Purkinje cell (primary cell): ENCODE measurements at places on chromosomes 1 and 21. TPM values are rescaled to one million over a fixed set of nuclear protein-coding genes. Genes with fewer than 3 reads are reported as not detected.

RCOR3 gene
- polyA plus RNA-seq, result 15.6 and 18.5 TPM in 2 replicates

THEM5 gene
- 0.42 TPM in 1 of 2 replicates, not detected in the other for polyA plus RNA-seq

TAS1R1 gene
- polyA plus RNA-seq, result 0.35 TPM in 1 of 2 replicates, not detected in the other

LMNA gene
- 0.99 and 2.1 TPM in 2 replicates for polyA plus RNA-seq

GLIS1 gene
- polyA plus RNA-seq, result not detected in 2 replicates

IL20 gene
- polyA plus RNA-seq, result not detected in 2 replicates
